ENCODE measurements at places on chromosomes 11 and 22. TPM values are rescaled to one million over a fixed set of nuclear protein-coding genes. Genes with fewer than 3 reads are reported as not detected.

PPP2R5B gene
- polyA plus RNA-seq: 16.3 TPM

- DNase-seq: no peak
Measured at GRCh38 chr11:133692126-133692934, 153.0 kb downstream of the SPATA19 start.

SORL1 gene
- 53.5 TPM for polyA plus RNA-seq

DNA sequence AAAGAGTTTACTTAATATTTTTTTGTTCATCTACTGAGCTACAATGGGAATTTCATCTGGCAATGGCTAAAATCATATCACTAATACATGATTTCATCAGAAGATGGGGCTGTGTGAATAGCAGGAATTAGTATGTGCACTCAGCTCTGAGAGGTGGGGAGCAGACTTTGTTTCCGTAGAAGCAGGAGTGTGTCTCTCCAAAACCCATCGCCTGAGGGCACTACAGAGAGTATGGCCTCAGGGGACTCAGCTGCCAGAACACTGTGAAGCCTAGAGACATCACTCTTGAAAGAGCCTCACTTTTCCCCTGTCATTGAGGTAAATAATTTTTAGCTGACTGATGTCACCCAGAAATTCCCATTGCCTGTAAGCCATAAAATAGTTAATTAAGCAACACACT is 261.4 kb upstream of the ISX start:
- no peak for DNase-seq

CCDC15 gene
- polyA plus RNA-seq: 4.2 TPM

- DNase-seq: no peak
Measured at GRCh38 chr11:65377036-65377435, 5.4 kb downstream of the SLC25A45 start.

DNA sequence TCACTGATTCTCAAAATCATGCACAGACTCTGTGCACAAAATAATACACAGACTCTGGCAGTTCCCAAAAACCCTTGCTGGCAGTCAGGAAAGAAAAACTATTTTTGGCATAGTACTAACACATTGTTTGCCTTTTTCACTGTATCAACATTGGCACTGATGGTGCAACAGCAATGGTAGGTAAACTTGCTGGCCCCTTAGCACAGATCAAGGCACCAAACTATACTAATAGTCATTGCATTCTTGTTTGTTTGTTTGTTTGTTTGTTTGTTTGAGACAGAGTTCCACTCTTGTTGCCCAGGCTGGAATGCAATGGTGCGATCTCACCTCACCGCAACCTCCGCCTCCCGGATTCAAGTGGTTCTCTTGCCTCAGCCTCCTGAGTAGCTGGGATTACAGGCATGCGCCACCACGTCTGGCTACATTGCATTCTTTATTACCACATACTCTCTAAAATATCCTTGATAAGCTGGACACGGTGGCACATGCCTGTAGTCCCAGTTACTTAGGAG is 81.0 kb upstream of the SLC6A5 start:
- DNase-seq: no peak

- no peak for DNase-seq
Measured at GRCh38 chr11:86720546-86720945, 48.1 kb upstream of the ME3 start.

ANGPTL5 gene
- polyA plus RNA-seq: 0.11 TPM

GRCh38 chr22:40782521-40782920 is 36.6 kb downstream of the SLC25A17 start:
- DNase-seq: no peak

RAC2 gene
- 5.7 TPM for polyA plus RNA-seq

TBX1 gene
- polyA plus RNA-seq: 0.14 TPM
